ENCODE measurements at places on chromosomes 7 and 10.

- DNase-seq = no peak
Observed at GRCh38 chr7:42189535-42189934, 47.5 kb downstream of the GLI3 start.

DNA sequence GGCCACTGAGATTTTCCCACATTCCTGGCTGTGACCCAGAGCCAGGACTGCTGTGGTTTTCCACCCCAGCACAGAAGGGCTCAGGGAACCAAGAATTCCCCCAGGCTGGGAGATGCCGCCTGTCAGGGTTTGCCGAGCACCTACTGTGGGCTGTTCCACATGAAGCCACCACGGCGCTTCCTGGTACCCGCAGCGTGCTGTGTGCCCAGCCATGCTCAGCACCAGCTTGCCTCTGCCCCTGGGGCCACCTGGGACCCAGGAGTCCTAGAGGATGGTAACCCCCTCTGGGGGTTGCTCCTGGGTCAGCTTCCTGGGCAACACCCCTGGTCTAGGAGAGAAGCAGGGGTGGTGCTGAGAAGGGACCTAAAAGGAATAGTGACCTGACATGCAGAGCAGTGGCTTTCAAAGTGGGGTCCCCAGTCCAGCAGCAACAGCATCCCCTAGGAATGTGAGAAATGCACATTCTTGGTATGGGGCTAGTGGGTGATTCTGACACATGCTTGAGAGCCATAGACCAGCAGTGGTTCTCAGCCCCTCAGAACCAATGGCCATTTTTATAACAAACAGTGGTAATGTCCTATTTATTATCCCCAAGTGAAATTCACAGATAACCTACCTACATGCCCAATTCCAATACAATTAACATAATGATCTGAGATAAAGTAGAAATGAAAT lies 53.4 kb downstream of the TSPAN15 start:
- DNase-seq = no peak

GRCh38 chr10:122139627-122140170 lies 131.4 kb upstream of the BTBD16 start:
- no peak for DNase-seq

- no peak for DNase-seq
Observed at GRCh38 chr10:99357691-99358090, 28.5 kb downstream of the CNNM1 start.

GRCh38 chr10:129637846-129638245 lies 170.8 kb downstream of the MGMT start:
- DNase-seq = no peak
